Neural crest cell (in vitro differentiated cells): ENCODE measurements at places on chromosomes 16 and 17. TPM values are rescaled to one million over a fixed set of nuclear protein-coding genes. Genes with fewer than 3 reads are reported as not detected.

Gene PPM1E
- 15.2 and 15.5 TPM in 2 replicates for total RNA-seq

Gene G6PC1
- total RNA-seq: not detected in 2 replicates

Gene SSTR5
- not detected in 2 replicates for total RNA-seq

Gene PRR15L
- total RNA-seq: not detected in 2 replicates

Gene HOXB8
- total RNA-seq: 19.7 and 22.9 TPM in 2 replicates

Gene KIF2B
- not detected in 2 replicates for total RNA-seq

Gene MYH13
- not detected in 2 replicates for total RNA-seq

Gene VAMP2
- total RNA-seq: 47.2 and 49.7 TPM in 2 replicates

Gene VWA3A
- 0.30 TPM in 1 of 2 replicates, not detected in the other for total RNA-seq
